ENCODE measurements at places on chromosomes 2 and 18.
A peak's percentile ranks its signal among the peaks of the same experiment; 100 is the strongest.

DNA sequence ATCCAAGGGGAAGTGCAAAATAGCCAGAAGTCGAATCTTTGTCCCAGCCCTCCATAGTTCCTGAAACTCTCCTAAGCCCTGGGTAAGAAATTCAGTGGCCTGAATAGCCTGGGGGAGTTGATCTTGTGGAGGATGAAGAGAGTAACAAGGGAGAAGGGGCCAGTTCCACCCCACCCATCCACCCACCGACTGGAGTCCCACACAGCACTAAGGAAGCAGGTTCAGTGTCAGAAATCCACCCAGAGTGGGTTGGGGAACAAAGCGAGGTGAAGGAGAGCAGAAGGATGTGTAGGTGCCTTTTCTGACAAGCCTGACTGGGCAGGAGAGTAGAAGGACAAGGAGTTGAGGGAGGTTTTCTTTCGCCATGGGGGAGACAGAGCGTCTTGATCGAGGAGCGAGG, 136.8 kb downstream of the SMAD2 start:
- no peak for DNase-seq

- DNase-seq: no peak
These were observed 61.1 kb downstream of the COA5 start for GRCh38 chr2:98547092-98547790.

DNA sequence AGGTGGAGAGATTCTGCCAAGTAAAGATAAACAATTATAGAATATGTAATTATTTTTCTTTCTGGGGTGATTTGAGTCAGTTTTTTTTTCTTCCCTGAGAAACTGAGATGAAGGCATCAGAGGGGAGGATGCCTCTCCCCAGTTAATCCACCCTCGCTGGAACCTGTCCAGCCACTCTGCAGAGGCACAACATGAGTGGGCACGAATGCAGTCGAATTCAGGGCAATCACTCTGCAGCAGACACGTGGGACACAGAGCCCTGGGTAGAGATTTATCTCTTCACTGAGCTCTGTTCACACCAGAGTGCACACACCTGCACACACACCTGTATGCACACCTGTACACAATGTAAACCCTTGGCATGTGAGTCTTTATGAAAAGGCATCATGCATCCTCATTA, 154.2 kb downstream of the DCDC2C start:
- no peak for DNase-seq

DNA sequence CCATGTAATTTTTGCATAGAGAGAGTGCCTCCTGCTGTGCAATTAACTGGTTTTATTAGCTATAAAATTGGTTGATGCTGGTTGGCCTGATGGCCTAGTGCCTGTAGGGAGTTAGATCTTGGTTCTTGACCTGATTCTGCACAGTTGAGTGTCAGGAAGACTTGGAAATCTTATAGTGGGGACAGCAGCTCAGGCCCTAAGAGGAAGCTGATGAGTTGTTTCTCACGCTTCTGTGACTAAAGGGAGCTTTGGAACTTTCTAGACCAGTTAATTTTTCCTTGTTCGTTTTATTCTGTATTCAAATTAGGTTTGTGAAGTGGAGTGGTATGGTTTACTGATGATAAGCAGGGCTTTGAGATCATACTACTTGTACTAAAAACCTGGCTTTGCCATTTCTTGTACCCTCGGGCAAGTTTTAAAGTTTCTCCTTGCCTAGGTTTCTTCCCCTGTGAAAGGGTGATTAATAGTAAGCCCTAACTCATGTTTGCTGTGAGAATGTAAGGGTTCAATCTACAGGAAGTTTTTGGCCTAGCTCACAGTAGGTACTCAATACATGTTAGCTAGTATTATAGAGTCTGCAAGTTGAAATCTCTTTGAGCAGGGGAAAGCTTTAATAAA, 82.1 kb downstream of the MAP3K20 start:
- DNase-seq: no peak

DNA sequence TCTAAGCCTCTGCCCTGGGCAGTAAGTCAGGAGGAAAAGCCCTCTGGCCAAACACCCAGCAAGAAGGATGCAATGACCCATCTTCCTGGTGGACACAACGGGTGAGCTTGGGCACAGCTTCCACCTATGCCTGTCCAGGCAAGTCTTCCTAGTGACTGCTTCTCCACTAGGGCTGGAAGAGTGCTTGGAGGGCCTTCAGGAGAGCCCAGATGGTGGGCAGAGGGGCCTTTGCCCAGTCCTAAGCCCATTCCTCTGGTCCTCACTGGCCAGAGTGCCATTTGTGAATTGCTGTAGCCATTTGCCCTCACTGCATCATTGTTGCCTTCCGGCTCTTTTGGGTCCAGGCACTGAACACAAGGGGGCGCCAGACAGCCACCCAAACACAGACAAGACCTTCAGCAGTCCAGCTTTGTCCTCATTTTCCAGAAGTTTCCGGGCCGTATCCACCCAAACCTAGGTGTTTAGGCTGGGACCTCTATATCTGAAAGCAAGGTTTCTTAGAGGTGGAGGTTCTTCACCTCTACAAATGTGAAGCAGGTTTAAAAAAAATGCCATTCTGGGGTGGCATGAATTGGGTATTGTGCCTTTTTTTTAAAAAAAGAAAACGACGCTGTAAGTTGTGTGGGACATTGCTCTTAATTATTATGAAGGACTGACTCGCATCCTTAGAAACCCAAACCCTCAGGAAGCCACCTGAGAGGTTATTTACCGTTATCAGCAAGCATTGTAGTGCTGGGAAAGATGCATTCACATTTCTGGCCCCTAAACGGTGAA, 29.5 kb downstream of the PAX8 start:
- peak; percentile 71 for DNase-seq

- DNase-seq: no peak
These were observed 95.9 kb upstream of the STON1 start for GRCh38 chr2:48434101-48434500.

DNA sequence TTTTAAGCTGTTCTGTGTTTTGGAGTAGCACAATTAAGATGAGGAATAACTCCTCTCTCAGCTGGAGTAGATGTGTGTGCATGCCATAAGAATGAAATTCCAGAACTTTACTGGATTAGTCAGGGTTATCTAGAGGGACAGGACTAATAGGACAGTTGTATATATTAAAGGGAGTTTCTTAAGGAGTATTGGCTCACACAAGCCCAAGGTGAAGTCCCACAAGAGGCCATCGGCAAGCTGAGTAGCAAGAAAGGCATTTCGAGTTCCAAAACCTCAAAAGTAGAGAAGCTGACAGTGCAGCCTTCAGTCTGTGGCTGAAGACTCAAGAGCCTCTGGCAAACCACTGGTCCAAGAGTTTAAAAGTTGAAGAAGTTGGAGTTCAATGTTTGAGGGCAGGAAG, 113.7 kb downstream of the RIT2 start:
- DNase-seq: no peak

GRCh38 chr2:1407950-1408675, 5.2 kb upstream of the TPO start:
- DNase-seq: no peak

DNA sequence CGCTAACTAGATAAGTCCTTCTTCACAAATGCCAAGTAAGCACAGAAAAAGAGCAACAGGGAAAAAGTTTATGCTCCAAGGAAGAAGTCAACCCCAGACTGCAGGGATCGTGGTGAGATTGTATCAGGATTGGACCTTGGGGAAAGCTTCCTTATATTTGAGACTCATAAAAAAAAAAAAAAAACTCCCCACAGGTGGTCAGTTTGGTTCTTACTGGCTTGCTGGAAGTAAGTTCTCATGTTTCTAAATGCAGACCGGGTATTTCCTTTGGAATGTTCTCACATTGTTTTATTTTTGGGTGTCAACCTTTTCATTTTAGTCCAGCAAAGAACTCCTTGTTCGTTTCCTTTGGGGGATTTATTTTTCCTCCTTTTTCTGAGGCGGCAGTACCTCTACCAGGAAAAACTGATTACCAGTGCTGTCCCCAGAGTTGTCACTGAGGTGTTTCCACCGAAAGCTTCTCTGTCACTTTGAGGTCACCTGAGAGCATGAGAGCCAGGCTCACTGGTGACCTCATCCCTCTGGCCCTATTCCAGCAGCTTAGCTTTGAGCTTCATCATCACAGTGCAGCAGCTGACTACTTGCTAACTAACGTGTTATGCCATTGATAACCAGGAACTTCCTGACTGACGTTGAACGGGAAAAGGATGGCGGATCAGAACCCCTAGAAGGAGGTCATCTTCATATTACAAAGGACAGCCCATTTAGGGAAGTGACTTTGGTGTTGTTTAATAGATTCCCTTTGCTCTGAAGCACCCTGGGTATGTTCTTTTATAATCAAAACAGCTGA, 16.8 kb upstream of the ATP8B1 start:
- no peak for DNase-seq

GRCh38 chr2:9235147-9236044, 28.8 kb downstream of the ASAP2 start:
- DNase-seq: no peak

DNA sequence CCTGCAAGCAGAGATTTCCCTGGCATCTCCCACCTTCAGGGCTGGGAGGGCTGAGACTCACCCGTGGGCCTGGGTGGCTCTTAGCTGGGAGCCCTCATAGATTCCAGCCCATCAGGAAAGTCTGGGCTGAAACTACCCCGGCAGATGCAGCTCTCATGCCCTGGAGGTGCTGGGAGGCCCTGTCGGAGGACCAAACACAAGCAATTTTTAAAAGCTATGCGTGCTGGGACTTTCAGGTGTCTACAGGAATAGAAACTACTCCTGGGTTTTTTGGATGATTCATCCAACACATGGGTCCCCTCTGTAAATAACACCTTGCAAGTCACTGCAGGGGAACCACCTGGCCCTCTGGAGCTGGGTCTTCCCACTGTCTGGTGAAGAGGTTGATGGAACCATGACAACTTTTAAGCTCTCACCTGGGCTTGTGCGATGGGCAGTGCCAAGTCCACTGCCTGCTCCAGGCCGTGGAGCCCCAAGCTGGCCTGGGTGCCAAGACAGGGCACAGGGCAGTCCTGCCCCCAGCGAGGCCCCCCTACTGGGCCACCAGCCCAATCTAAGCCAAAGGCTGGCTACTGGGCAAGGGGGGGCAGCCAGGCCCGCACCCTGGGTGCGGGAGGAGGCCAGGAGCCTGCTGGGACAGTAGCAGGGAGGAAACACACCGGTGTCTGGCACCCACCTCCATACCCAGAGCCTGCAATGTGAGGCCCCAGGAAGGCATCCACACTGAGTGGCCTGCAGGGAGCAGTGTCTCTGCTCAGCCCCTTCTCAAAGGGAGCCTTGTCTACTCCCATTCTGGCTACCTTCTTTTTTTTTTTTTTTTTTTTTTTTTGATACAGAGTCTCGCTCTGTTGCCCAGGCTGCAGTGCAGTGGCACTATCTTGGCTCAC, 1.1 kb upstream of the GPR55 start:
- DNase-seq: no peak

DNA sequence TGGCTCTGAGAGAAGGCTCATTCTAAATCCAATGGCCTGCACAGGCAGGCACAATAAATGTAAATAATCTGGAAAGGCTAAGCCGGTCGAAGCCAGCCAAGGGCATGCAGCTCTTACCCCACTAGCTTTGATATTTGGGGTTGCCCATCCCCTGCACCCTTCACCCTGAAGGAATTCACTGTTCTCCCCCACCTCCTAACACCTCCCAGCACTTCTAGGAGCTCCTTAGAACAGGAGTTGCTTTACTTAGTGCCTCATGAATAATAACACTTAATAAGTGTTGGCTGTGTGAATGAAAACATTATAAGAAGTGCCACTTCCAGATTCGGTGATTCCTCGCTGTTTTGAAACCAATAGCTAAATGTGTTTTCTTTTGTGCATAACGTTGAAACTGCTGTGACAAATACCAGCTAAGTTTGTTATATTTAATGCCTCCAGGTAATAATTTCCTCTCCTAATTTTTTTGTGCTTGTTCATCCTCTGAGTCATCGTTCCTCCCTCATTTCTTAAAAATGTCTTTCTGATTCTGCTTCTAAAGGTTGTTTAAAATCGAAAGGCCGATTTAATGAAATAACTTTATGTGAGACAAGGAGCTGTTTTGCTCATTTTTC, 458.8 kb downstream of the METTL4 start:
- DNase-seq: no peak

GRCh38 chr18:36633961-36634412, 194.8 kb downstream of the TPGS2 start:
- DNase-seq: no peak

DNA sequence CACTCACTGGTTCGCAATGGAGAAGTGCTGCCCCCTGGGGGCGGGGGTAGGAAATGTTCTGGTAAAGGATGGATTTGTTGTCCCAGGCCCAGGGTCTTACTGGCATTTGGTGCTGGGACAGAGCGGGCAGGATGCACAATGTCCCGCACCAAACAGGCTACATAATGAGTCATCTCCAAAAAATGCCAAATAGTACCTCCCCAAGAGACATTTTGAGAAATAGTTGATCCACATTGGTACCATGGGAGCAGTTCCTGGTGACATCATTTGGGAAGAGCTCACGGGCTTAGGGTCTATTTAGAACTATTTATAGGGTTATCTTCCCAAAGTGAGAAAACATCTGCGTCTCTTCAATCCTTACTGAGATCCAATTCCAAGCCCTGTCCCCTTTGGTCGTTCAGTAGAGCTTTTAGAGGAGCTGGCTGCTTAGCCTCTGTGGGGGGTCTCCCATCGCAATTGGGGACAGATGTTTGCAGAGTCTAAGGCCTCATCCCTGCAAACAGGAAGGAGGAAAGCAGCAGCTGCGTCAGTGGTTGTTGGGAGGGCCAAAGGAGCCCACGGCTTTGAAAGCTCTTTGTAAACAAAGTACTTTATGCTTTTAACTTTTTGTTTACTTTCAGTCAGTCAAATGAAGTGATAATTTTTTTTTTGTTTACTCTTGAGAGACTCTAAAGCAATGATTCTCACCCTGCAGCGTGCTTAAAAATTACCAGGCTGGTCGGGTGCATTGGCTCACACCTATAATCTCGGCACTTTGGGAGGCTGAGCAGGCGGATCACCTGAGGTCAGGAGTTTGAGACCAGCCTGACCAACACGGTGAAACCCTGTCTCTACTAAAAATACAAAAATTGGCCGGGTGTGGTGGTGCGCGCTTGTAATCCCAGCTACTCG, 49.3 kb downstream of the GREB1 start:
- peak; percentile 37 for DNase-seq

GRCh38 chr2:187644981-187645380, 90.7 kb upstream of the TFPI start:
- DNase-seq: no peak

DNA sequence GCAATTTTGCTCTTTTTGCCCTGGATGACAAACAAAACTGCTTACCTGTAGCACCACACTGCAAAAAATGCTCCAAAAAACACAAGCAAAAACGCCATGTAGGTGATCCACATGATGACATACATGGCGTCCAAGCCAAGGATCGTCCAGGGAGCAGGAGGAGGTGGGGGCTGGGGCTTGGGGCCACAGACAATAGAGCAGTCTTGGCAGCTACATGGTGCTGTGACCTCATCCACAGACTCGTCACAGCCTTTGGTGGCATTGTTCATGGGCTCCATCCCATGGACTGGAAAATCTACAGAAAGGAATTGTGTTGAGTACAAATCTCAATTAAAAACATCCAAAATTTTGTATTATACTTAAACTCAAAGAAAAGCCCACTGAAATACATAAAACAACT, 26.1 kb downstream of the NPC1 start:
- DNase-seq: no peak

GRCh38 chr2:237198164-237198855, 112.6 kb downstream of the COPS8 start:
- no peak for DNase-seq
